ENCODE measurements at places on chromosomes 5 and 9.

GRCh38 chr9:21672140-21672539 is 130.3 kb upstream of the MTAP start:
- DNase-seq: no peak

- DNase-seq: no peak
Observed at GRCh38 chr5:133072021-133072420, 20.2 kb downstream of the HSPA4 start.

GRCh38 chr5:50547303-50547702 is 106.2 kb upstream of the EMB start:
- DNase-seq: no peak

GRCh38 chr5:97400537-97400936 is 217.5 kb upstream of the RIOK2 start:
- DNase-seq: no peak

GRCh38 chr5:95445995-95446394 is 54.8 kb downstream of the FAM81B start:
- DNase-seq: no peak

GRCh38 chr5:151233616-151234085 is 9.8 kb upstream of the CCDC69 start:
- no peak for DNase-seq

DNA sequence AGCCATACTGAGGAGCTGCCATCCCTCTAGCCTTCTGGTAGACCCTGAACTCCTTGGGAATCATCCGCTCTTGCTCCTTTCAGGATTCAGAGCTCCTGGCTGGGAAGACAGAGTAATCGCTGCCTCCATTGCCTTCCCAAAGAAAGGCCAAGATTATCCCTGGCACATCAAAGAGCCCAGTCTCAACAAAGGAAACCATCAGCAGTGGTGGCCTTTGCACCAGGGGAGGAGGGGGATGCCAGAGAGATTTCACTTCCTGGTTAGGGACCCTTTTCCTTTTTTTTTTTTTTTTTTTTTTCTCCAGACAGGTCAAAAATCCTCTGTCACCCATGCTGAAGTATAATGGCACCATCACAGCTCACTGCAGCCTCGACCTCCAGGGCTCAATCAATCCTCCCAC is 16.0 kb upstream of the ERGIC1 start:
- no peak for DNase-seq

GRCh38 chr5:23742701-23743100 is 235.3 kb downstream of the PRDM9 start:
- no peak for DNase-seq

GRCh38 chr9:74887981-74888370 is 255 bp upstream of the TRPM6 start:
- DNase-seq: no peak

GRCh38 chr5:10576121-10576789 is 12.4 kb downstream of the ANKRD33B start:
- no peak for DNase-seq

DNA sequence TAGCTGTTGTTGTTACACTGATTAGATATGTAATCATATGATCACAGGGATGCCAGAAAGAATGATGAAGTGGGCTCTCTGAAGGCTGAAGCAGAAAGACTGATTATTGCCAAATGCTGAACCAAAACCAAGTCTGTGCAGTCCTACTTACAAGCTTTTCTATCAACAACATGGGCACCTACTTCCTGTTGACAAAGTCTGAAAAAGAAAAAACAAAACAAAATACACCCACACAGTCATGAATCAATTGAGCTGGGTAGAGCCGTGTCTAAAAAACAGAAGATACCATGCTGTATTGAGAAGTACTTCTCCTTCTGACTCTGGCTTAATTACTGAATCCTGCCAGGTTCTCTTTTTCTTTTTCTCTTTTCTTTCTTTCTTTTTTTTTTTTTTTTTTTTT is 363.4 kb downstream of the RAB3C start:
- no peak for DNase-seq

- no peak for DNase-seq
Observed at GRCh38 chr5:191036-191948, at the start of gene LRRC14B. Gene LRRC14B, plus strand, starts transcription at chr5:191495. Its CDS starts 44 bp downstream, at chr5:191539.

GRCh38 chr5:94431696-94432095 is 186.7 kb downstream of the KIAA0825 start:
- no peak for DNase-seq

GRCh38 chr5:76050134-76050533 is 33.0 kb upstream of the SV2C start:
- no peak for DNase-seq

- DNase-seq: no peak
Observed at GRCh38 chr9:85469041-85469440, 272.7 kb downstream of the AGTPBP1 start.

- DNase-seq: no peak
Observed at GRCh38 chr9:8020186-8020585, 220.6 kb upstream of the DMAC1 start.

DNA sequence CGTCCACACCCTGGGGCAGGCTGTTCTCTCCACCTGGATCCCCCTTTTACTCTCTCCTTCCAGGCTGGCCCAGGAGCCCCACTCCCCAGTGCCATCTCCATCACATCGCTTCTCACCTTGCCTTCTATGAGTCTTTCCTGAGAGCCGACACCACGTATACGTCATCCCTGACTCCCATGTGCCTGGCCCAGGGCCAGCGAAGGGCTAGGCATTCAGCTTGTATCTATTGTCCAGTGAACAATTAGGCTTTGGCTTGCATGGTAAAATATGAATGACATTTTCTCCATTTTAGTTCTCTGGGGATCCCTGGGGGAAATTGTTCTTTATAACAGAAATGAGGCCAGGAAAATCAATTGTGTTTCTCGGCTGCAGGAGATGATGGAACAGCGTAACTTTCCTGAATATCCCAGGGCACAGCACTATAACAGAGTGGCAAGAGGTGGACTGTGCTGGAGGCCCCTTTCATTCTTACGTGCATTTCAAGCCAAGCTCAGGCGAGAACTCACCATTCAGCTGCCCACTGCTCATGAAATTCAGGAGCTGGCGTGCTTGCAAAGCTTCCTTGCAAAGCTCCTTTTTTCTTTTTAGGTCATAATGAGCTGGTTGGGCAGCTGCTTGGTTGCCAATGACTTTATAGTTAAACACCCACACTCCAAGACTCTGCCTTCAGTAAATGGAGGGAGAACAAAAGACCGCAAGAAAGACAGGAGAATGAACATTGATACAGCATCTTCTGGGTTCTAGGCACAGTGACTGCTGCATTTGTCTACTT is 37.7 kb downstream of the NSG2 start:
- DNase-seq: no peak

DNA sequence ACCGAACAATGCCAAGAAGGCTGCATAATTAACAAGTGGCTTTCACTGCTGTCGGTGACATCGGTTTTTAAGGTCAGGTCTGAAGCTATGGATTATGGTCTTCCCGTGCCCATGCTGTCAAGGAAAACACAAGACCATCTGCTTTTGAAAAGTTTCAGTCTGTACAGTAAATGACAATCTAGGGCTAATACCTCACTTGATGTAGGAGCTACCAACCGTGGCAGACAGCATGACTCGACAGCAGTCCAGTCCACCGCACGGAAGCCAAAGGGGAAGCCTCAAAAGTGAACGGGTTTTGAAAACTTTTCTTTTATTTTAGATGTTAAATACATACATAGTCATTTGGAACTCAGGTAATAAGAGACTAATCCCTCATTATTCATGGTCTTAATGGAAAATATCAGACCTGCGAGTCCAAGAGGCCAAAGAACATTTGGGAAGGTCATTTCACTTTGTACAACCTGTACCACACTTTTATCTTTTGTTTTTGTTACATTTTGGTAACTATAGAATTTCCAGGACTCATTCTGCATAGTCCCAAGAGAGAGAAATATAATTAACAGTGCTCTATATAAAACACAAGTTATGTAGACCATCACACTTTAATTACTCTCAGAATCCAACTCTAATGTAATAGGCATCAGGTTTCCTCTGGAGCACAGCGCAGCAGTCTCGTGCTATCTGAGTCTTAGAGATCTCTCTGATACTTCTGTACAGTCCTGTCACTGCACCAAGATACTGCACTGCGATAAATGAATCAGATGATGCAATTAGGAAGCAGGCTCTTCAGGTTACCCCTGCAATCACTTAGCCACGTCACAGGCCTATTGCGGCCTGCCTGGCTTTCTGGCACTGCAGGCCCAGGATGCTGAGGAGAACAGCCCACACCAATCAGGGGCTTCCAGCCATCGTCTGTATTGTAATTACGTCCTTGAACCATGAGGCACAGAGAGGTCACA is 184.9 kb downstream of the FANCC start:
- no peak for DNase-seq

GRCh38 chr9:130971294-130971849 is 32.3 kb upstream of the FIBCD1 start:
- no peak for DNase-seq

GRCh38 chr9:5835808-5836207 is 2.9 kb upstream of the ERMP1 start:
- no peak for DNase-seq

DNA sequence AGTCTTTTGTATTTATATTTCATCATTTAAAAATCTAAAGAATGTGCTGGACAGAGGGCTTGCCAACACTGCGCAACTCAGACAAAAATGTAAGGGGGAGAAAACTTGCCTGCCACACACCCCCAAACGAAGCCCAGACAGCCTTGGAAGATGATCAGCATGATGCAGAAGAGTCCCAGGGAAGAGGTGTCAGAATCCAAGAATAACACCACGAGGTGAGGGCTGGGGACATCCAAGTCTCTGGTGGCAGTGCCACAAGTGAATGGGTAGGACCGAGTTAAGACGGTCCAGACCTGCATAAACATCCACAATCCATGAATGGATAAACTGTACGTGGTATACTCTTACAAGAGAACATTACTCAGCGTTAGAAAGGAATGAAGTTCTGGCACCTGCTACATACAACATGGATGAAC is 10.4 kb downstream of the EPB41L4B start:
- no peak for DNase-seq

DNA sequence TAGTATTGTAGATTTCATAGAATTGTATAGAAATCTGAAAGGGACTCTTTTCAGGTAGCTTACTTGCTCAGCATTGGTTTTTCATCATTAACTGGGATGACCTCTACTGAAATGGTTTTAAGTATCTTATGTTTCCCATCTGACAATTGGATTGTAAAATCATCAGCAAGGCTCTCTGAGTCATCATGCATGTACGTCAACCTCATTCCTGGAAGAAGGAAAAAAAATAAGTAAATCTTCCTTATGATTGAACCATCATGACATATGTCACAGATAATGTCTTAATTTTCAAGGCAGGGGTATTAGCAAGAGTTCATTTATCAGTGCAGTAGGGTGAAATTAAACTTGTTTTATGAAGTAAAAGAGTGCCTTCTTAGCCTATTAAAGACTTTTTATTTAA is 74.9 kb upstream of the CER1 start:
- DNase-seq: no peak

- no peak for DNase-seq
Observed at GRCh38 chr9:128781187-128782070, 5.6 kb upstream of the TBC1D13 start.

DNA sequence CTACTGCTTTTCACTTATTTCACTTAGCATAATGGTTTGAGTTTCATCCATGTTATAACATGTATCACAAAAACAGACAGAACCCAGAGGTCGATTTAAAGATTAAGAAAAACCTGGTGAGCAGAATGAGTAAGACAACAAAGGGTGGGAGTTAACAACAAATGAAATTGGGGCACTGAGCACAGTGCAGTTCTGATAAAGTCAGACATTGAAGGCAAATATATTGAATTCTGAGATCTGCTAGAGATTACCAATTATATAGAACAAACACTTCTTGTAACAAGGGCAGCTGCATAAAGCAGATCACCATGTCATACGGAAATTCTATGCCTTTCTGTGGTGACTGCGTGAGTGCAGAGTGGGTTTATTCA is 517.3 kb upstream of the RORB start:
- DNase-seq: no peak

DNA sequence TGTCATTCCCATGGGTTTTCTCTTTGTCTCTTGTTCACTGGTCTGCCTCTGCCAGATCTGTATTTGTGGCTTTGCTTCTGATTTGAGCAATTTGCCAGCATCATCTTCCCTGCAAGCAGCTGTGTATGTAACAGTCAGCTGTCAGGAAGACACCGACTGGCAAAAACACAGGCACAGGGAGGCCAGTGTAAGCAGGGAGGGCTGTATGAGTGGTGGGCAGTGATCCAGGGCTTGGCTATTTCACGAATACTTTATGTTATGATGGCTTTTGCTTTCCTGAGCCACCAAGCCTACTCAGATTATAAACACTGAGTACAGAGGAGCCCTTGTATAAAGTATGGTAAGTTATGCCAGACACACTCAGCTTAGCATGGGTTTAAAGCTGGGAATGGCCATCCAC is 11.6 kb downstream of the BNIP1 start:
- DNase-seq: no peak

DNA sequence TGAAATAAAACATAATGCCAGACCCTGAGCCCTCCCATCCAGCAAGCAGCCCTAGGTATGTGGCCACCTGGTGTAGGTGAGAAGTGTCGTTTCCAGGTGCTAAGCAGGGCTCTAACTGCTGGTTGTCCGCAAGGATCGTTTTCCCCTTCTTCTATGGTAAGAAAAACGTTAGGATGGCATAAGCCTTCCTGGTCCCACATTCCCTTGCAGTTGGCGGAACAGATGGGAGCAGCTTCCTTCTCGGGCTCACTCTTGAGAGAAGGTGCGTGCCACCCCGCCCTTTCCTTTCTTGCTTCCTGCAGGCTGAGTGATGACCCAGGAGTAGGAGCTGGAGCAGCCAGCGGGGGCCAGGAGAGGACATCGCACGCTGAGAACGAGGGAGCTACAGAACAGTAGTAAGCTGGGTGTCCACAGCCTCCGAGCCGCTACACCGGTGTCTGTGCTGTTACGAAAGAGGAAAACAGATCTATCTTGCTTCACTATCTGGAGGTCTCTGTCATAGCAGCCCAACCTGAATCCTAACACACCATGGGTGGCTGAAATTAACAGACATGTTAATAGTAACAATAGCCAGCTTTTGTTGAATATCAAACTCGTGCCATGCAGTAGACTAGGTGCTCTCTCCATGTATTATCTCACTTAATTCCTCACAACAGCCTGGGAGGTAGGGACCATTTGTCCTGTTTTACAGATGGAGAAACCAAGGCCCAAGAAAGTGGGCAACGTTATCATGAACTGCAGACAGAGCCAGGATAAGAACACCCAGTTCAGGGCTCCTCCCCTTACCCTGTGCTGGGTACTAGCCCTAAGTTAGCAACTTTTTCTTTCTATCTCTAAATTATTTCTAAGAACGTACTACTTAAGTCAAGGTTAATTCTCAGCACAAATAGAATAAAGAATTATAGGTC is 139.8 kb downstream of the COL23A1 start:
- DNase-seq: no peak

GRCh38 chr5:74538206-74538661 is 102.3 kb downstream of the ENC1 start:
- DNase-seq: no peak

GRCh38 chr5:179274321-179275315 is 70.6 kb downstream of the ADAMTS2 start:
- DNase-seq: no peak

DNA sequence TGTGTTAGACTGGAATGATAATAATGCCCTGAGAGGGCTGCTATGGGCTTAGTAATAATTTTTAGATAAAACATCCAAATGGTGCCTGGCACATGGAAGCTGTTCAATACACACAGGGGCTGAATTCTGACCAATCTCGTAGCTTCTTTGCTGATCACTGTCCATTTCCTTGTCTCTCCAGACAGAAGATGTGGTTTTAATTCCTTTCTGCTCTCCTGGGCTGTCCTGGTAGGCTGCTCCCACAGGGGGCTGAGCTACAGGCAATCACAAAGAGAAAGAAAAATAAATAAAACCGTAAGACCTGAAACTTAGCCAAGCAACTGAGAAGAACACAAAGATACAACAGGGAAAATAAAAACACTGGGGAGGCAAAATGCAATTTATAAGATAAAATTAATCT is 136.5 kb downstream of the CDK5RAP2 start:
- no peak for DNase-seq

Data from GM12864 (cell line).